ENCODE measurements at places on chromosomes 1 and 21.
A peak's percentile ranks its signal among the peaks of the same experiment; 100 is the strongest.

DNA sequence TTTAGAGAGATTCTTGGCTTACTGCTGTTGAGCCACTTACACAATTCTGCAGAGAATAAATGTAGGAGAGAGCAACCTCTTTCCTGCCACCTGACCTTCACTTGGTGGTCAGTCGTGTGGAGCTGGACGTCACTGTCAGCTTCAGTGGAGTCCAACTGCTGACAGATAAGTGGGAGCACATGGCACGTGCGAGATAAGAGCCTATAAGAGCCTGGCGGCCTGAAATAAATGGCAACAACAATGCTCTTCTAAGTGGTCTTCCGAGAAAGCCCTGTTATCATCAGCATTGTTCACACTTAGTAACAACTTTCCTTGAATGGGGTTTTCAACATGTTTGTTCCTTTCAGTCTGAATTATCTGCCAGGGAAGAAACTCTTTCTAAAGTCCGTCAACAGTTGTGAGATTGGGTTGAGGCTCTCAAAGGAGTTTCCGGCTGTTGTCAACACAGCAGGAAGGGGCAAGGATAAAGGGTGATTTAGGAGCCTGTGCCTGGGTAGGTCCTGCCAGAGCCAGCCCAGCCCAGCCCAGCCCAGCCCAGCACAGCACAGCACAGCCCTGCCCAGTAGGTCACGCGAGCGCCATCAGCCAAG, 57.2 kb upstream of the RUNX1 start:
- DNase-seq, result no peak

GRCh38 chr1:5944843-5945167, 47.4 kb downstream of the NPHP4 start:
- no peak for DNase-seq

- no peak for DNase-seq
Measured at GRCh38 chr1:174344162-174344561, 103.6 kb upstream of the GPR52 start.

DNA sequence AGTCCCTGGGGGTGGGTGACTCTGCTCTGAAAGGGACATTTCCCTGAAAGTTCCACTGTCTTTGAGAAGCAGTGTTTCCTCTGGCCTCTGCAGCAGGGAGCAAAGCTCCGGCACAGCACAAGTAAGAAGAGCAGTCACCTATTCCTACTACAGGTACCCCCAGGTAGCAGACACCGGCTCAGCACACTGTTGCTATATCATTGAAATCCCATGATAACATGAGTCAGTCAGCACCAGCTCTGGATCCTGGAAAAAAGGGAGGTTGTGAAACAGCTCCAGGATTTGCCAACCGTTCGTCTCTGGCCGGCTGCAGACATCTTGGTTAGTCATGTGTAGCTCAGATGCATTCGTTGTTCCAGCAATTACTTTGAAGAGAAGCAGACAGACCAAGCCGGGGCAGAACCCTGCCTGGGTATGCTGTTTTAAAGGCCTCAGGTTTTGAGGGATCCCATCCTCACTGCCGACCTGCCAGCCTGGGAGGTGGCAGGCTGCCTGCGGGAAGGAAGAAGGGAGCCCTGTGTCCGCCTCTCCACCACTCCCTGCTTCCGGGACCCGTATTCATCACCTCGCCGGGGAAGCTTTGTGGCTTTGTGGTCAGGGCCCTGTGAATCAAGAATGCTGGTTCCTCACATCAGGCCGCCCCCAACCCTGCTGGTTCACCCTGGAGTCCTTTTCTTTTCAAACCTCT, 139.2 kb downstream of the CLIC6 start:
- peak; percentile 88 for DNase-seq

GRCh38 chr1:72037745-72038343, 244.5 kb downstream of the NEGR1 start:
- peak; percentile 15 for DNase-seq

GRCh38 chr1:207309745-207310273, 11.7 kb upstream of the CD55 start:
- peak; percentile 70 for DNase-seq

DNA sequence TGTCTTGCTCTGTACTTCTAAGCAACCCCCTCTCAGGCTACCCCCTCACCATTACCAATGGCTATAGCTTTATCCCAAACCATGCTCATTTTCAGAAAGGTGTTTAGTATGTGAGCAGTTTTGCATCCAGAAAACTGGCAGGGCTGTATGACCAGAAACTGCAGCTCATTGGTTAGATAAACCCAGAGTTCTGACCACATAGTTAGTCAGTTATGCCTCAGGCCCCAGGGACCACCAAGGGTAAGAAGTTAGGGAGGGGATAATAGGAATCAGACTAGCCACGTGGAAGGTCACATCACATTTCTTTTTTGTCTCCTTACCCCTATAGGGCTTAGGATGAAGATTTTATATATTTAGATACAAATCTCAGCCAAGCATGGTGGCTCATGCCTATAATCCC, 1.2 kb downstream of the ITGA10 start:
- peak; percentile 42 for DNase-seq

DNA sequence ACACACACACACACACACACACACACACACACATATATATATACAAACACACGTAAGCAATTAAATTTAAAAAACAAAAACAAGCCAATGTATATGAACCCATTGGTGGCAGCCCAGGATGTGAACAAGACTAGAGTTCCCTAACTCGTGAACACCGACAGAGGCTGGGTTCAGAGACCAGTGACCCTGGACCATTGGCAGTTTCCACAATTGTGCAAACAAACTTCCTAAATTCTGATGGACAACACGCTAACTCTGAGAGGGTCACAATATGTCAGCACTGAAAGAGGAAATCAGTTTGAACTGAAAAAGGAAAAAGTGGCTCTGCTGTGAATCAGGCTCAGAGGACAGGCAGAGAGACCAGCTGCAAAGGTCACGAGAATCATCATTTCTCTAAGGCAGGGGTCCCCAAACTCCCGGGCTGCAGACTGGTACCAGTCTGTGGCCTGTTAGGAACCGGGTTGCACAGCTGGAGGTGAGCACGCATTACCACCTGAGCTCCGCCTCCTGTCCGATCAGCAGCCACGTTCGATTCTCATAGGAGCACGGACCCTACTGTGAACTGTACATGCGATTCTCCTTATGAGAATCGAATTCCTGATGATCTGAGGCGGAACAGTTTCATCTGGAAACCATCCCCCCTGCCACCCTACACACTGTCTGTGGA, 50.5 kb upstream of the ERO1B start:
- DNase-seq, result no peak

- no peak for DNase-seq
Measured at GRCh38 chr1:246726255-246726679, 2.1 kb downstream of the SCCPDH start.

GRCh38 chr1:210373878-210374599, 45.3 kb downstream of the HHAT start:
- peak; percentile 75 for DNase-seq

- no peak for DNase-seq
Measured at GRCh38 chr1:187862506-187862905, 1033.8 kb downstream of the PLA2G4A start.

- DNase-seq, result no peak
Measured at GRCh38 chr1:230254265-230254664, 171.9 kb downstream of the PGBD5 start.

DNA sequence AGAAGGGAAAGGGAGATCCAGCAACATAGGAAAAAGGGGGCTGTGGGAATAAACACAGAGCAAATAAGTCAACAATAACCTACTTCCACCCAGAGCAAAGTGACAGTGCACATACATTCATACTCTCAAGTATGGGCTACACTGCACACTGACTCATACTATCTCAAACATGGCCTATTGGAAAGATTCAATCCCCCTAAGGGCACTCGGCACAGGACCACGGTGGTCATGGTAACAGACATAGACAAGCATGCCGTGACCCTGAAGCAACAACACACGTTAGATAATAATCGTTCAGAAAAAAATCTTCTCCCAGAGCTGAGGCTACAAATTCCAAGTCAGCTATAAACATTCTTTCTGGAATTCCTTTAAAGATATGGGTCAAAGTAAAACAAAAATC, 16.8 kb upstream of the JAK1 start:
- peak; percentile 48 for DNase-seq

- no peak for DNase-seq
Measured at GRCh38 chr1:162697140-162697895, 65.1 kb downstream of the DDR2 start.

GRCh38 chr1:57357462-57357861, 66.4 kb downstream of the DAB1 start:
- no peak for DNase-seq

- no peak for DNase-seq
Measured at GRCh38 chr1:195898373-195898772, 709.9 kb downstream of the KCNT2 start.

DNA sequence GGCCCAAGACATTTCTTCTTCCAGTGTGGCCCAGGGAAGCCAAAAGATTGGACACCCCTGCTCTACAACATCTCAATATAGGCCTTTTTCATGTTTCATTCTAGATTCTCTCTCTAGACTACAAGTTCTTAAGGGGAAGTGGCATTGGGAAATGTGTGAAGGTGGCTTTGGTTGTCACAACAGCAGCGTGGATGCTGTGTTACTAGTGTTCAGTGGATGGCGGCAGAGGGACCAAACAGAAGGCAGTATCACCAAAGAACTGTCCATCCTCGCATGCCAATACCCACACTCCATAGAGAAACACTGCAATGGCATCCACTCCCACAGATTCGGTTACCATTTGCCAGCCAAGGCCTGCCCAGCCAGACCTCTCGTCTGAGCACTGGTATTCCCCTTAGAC, 24.3 kb upstream of the IFNAR2 start:
- DNase-seq, result no peak

- DNase-seq, result peak; percentile 61
Measured at GRCh38 chr21:27476696-27477095, 509.8 kb upstream of the ADAMTS5 start.

DNA sequence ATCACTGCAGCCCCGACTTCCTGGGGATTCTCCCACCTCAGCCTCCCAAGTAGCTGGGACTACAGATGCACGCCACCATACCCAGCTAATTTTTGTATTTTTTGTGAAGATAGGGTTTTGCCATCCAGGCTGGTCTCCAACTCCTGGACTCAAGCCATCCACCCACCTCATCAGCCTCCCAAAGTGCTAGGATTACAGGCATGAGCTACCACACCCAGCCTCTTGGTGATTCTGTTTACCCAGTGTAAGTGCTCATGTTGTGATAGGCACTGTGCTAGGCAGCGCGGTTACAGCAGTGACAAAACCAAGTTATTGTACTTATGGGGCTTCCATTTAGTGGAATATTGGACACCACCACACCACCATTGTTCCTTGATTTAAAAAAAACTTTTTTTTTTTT, 9.7 kb upstream of the STX12 start:
- DNase-seq, result no peak

GRCh38 chr1:236240675-236241074, 41.1 kb downstream of the ERO1B start:
- no peak for DNase-seq

DNA sequence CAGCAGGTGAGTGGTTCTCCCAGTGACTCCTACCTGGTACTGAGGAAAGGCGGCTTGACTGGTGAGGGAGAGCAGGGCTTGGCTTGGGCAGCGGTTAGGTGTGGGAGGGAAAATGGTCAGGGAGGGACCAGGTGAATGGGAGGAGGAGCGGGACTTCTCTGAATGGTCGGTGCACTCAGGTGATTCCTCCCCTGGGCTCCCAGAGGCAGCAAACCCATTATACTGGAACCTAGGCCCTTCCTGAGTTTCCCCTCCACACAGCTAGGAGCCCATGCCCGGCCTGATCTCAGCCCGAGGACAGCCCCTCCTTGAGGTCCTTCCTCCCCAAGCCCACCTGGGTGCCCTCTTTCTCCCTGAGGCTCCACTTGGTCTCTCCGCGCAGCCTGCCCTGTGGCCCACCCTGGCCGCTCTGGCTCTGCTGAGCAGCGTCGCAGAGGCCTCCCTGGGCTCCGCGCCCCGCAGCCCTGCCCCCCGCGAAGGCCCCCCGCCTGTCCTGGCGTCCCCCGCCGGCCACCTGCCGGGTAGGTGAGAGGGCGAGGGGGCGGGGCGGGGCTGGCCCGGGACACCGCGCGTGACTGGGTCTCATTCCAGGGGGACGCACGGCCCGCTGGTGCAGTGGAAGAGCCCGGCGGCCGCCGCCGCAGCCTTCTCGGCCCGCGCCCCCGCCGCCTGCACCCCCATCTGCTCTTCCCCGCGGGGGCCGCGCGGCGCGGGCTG, 2.3 kb downstream of the ARTN start:
- no peak for DNase-seq

DNA sequence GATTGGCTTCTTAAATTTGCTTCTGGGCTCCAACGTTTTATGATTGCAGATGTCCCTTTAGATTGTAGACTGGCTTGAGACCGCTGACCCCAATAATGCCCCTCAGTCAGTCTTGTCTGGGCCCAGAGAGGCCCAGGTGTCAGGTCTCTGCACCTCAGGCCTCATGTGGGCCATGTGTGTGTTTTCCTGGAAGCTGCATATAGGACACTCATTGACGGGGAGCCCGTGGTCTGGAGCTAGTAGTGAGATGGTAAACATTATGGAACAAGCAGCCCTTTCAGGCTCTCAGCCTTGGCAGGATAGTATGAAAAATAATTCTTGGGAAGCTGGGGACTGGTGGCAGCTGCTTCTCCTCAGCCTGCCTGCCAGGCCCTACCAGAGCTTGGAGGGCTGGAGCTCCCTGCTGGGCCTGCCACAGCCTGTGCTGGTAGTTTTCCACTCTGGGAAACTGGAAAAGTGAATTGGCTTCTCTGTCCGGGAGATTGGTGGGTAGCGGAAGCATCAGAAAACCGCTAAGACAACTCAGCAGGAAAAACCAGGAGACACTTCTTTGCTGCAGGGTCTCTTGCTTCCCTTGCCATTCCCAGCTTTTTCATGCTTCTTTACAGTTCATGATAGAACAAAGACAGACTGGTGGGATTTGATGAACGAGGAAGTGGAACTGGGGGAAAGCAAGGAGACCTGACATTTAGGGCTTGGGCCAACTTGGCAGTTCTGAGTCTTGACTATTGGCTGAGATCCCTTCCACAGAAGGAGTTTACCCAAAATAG, 57.8 kb upstream of the HSD17B7 start:
- DNase-seq, result no peak

DNA sequence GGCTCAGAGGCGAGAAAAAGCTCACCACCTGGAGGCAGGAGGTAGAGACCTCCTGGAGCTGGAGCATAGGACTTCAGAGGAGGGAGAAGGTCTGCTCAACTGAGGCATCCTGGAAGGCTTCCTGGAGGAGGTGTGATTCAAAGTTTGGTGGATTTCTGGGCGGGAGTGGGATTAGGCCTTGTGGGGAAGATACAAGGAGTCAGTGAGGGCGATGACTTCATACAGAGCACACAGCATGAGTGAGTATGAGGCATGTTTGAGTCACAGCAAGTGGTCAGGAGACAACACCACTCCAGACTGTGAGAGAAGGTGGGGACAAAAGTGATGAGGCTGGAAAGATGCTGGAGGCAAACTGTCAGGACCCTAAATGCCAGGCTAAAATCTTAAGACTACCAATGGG, 77.6 kb downstream of the MATN1 start:
- peak; percentile 84 for DNase-seq

DNA sequence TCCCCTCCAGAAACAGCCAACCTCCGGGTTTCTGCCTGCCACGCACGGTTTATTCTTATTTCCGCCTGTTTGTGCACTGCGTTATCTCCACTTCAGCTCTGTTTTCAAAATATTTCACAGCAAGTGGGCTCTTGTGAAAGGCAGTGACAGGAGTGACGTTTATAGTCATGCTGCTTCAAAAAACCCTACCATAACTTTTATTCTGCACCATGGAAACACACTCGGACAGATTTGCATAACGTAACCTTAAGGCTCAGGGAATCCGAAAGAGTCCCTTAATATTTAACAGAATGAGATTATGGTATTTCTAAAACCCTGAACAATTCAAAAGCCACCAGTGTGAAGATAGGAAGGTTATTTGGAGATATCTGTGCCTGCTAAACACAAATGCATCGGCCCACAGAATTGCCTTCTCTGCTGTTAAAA, 782 bp upstream of the SDE2 start:
- DNase-seq, result no peak
